Vagina (tissue), 2 donors: ENCODE measurements at places on chromosomes 6 and 20.

GRCh38 chr6:129448965-129449364 is 261.0 kb downstream of the ARHGAP18 start:
- DNase-seq = no peak

- DNase-seq = no peak
Observed at GRCh38 chr6:152585236-152585635, 51.9 kb downstream of the SYNE1 start.

DNA sequence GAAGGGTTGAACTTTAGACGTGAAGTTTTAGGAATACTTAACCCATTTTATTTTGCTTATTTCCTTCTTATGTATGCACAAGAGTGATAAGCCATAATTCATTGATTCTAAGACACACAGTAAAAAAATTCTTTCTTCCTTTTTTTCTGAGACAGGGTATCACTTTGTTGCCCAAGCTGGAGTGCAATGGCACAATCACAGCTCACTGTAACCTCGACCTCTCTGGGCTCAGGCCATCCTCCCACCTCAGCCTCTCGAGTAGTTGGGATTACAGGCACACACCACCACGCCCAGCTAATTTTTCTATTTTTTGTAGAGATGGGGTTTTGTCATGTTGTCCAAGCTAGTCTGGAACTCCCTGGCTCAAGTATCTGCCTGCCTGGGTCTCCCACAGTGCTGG is 116.6 kb upstream of the RNF24 start:
- DNase-seq = no peak

GRCh38 chr6:116073765-116074440 is 13.2 kb upstream of the FRK start:
- DNase-seq = no peak

- no peak for DNase-seq
Observed at GRCh38 chr20:53411129-53411528, 182.5 kb downstream of the ZNF217 start.

DNA sequence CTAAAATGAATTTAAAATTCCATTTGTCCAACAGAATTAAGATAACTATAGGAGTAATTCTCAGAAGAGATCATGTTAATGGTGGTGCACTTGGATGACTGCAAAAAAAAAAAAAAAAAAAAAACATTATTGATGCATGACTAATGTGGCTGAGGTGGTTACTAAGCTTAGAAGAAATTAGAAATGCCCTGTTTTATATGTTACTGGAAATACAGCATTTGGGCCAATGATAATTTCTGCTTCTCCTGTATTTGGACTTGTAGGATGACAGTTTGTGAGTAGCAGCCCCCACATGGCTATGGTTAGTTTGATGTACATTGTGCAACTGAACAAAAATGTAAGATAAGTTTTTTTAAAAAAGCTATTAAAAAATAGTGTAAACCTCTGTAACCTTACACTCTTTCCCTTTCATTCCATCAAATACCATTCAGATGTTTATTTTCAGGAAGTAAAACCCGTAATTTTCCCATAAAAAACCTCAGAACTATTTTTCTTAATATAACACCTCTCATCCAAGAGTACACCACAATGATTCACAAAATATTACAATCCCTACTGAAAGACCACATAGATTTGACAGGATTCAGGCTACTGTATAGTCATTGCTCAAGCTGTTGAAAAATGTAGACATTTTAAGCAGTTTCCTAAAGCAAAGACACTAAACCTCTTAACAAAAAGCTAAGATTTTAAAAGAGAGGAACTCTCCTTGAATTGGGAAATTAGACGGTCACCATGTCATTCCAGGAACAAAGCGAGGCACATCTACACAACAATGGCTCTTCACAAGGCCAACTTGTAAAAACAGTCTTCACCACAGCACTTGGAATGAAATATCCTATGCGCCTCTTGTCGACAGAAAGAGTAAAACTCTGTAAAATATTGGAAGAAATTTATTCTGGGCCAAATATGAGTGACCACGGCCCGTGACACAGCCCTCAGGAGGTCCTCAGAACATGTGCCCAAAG is 83.0 kb downstream of the WDR27 start:
- DNase-seq = no peak

GRCh38 chr20:62248890-62249560 is 10.7 kb downstream of the OSBPL2 start:
- DNase-seq = no peak

GRCh38 chr6:97805596-97805995 is 522.6 kb upstream of the MMS22L start:
- DNase-seq = no peak

GRCh38 chr6:72819609-72820008 is 197.7 kb downstream of the KCNQ5 start:
- no peak for DNase-seq

GRCh38 chr6:38215651-38216311 is 396.3 kb downstream of the ZFAND3 start:
- no peak for DNase-seq

- DNase-seq = no peak
Observed at GRCh38 chr6:33990061-33990541, 155.8 kb downstream of the GRM4 start.

DNA sequence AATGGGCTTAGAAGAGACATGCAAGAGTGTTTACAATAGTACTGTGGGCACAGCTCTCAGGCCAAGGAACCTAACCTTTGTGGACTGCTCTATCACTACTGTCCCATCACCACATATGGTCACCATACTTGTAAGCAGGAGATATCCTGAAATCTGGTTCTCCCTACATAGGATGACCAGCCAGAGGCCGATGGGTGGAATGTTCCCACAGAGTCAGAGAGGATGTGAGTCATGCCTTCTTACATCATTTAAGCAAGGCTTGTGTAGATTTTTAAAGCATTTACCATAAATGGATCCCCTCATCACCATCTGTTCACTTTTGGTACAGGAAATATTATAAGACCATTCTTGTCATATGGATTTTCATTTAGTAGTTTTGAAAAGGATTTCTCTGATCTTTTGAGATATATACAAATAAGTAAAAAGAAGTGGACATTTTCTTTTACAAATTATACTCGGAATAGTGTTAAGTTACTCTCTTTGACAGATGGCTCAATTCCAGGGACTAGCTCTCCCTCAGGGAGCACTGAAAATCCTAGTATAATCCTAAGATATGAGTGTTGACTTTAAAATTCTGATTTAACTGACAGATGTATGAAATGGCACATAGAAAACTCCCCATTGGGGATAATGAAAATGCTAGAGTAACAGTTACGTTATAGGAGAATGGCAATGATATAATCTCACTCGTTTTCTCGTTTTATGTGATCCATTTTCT is 6.6 kb downstream of the HTR1B start:
- no peak for DNase-seq

DNA sequence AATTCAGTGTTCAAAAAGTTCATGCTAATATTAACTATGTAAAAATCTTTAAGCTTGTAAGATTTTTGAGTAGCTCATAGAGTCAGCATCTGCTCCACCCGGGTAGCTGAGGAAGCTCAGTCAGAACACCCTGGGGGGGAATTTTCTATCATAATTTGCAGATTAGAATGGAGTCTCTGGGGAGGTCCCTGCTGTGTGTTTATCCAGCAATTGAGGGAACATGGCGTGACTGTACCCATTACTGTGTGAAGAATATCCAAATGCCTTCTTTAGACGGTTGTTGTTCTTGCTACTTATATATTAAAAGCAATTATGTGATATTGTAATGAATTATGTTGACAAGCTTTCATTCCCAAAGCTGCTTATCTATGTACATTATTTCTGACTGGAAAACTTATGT is 64.8 kb downstream of the AIG1 start:
- no peak for DNase-seq

DNA sequence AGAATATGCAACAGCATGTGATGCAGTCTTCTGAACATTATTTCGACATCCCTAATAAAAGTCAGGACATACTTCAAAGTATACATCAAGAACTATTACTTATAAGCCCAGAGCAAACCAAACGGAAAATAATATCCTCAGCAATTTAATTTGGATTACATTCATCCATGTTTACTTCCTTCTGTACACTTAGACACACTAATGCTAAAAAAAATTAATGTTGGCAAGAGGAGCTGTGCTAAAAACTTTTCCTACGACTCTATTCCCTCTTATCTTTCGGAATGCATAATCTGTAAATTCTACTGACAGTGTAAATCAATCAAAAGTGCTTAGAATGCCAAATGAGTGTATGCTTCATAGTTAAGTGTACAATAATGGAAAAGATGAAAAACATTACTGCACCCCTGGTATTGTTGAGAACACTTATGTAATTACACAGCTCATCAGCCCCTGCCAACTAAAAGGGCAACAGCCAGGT is 301.2 kb upstream of the HSF2 start:
- DNase-seq = no peak

GRCh38 chr6:82589509-82590206 is 226.0 kb downstream of the TPBG start:
- DNase-seq = no peak

DNA sequence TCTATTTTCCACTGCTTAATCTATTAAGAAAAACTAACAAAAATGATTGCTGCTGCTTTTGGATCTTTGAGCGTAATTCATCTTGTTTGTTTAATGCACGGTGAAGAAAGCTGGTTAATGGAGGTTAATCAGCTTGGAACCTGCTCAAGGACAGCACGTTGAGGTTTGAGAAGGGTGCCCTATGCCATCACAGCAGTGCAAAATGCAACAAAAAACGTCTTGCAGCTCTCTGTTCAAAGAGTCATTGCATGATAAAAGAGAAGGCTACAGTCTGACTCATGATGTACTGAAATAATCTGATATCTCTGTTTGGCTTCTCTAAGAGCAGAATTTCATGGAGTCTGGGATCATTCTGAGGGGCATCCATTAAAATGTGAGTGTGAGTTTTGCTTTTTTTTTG is 80.6 kb upstream of the PREP start:
- no peak for DNase-seq

GRCh38 chr6:38192487-38192886 is 373.0 kb downstream of the ZFAND3 start:
- DNase-seq = no peak

GRCh38 chr6:52042141-52042885 is 45.1 kb downstream of the PKHD1 start:
- DNase-seq = no peak

GRCh38 chr6:21100991-21101390 is 492.6 kb upstream of the SOX4 start:
- no peak for DNase-seq

GRCh38 chr6:97304701-97305100 is 21.7 kb upstream of the MMS22L start:
- no peak for DNase-seq

DNA sequence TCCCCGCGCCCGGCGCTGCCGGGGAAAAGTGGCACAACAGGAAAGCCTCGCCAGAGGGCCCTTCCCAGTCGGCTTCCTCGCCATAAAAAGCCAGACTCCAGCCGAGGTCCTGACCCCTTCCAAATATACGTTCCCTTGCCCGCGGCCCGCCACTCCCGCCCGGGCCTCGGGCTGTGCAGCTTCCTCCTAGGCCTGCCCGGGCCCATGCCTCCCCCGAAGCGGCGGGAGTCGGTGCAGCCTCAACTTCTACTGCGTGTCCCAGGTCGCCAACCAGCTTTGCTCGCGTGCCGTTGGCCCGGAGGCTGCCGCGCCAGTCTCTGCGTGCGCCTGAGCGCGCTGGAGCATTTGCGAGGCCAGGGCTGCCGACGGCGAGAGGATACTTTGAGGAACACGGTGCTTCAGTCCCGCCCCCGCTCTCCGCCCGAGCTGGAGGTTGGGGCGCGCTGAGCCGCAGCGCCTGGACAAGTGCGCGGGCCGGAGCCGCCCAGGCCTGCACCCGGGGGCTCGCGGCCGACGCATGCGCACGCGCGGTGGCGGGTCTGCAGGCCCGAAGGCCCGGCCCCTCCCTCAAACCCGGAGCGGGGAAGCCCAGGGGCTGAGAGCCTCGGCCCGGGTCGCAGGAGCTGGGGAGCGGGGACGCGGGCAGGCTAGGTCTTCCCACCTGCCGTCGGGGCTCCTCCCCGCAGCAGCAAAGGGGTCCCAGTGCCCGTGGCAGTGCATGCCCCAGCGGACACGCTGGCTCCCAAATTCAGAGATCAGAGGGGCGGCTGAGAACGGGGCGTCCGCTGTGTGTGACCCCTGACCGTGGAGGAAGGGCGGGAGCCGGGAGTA is 10.2 kb downstream of the FOXC1 start:
- DNase-seq = no peak
